ENCODE measurements at places on chromosomes 16 and 17.

DNA sequence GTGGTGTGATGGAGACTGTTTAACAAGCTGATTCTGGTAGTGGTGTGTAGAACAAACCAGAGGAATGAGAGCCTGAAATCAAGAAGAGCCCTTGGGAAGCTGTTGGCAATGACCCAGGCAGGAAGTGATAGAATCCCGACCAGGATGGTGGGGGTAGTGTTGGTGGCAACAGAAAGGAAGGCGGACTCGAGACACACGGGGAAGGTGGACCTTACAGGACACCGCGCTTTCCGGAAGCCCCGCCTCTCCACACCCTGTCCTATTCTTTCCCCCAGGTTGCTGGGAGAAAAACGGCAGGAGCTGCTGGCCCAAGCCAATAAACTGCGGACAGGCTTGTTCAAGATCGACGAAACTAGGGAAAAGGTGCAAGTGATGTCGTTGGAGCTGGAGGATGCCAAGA, 30.0 kb upstream of the KDM6B start:
- no peak for DNase-seq

DNA sequence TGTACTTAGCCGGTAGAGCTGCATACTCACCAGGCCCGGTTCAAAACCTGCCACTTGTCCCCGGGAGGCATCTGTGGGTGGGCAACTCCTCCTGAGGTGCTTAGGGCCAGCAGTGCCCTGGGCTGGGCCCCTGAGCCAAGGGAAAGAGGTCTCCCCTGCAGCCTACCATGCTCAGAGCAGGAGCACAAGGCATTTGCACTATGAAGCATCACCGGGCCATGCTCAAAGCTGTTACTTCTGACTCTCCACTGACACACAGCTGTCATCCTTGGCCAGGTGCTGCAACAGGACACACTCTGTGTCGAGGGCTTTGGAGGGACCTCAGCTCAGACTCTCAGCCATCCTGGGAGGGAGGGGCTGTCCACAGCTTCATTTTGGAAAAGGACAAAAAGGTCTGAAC, 37.2 kb downstream of the SLC38A8 start:
- no peak for DNase-seq

- no peak for DNase-seq
Measured at GRCh38 chr16:27721531-27722181, 171.7 kb downstream of the KATNIP start.

GRCh38 chr16:58306327-58306726, 11.5 kb upstream of the PRSS54 start:
- no peak for DNase-seq

GRCh38 chr16:71441348-71442050, 355 bp downstream of the TLE7 start:
- DNase-seq: no peak

- DNase-seq: no peak
Measured at GRCh38 chr16:7278636-7279035, 54.0 kb upstream of the RBFOX1 start.

DNA sequence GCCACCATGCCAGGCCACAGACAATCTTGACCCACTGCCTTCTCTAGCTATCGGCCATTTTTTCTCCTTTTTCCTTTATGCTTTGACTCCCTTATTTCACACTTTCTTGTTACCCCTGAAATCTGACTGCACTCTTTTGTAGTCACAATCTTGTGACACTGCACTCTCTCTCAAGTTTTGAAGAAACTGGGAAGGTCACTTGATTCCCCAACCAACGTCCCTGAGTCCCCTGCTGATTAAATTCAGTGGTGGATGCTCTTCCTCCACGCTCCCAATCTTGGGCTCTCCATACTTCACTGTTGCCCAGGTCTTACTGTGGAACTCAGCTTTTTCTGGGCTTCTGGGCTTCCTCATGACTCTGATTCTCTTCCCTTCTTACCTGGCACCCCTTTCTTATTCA, 33.9 kb downstream of the PECAM1 start:
- no peak for DNase-seq

DNA sequence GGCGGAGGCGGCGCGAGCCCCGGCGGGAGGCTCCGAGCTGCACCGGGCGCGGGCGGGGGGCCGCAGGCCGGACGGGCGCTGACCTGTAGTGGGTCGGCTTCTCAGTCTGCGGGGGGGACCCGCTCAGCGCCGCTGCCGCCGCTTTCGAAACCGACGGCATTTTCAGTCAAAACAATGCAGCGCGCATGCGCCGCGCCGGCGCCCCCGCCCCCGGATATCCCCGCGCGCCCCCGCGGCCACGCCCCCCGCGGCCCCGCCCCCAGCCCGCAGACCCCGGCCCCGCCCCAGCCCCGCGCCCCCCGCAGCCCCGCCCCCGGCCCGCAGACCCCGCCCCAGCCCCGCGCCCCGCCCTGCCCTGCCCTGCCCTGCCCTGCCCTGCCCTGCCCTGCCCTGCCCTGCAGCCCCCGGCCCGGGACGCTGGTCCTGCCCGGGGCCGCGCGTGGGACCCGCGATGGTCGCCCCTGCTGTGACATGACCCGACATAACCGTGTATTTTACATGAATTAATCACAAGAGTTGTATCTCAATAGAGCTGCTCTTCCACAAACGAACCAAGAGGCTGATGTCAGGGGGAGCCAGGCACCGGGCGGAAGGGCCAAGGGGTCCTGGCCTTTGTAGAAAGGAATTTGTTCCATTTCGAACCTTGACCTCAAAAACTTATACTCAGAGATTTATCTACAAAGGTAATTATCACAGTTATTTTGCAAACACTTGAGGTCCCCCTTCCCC, at the start of gene UNKL:
Gene UNKL, minus strand, starts transcription at position 173 of the 729 bp plus-strand sequence. Its CDS starts 13 bp downstream, at position 160.
- DNase-seq: no peak

GRCh38 chr17:82686366-82687324, 11.9 kb downstream of the RAB40B start:
- no peak for DNase-seq

GRCh38 chr16:2468725-2469398, 2.2 kb upstream of the NTN3 start:
- no peak for DNase-seq

GRCh38 chr16:87369796-87370719, 13.5 kb downstream of the FBXO31 start:
- no peak for DNase-seq

DNA sequence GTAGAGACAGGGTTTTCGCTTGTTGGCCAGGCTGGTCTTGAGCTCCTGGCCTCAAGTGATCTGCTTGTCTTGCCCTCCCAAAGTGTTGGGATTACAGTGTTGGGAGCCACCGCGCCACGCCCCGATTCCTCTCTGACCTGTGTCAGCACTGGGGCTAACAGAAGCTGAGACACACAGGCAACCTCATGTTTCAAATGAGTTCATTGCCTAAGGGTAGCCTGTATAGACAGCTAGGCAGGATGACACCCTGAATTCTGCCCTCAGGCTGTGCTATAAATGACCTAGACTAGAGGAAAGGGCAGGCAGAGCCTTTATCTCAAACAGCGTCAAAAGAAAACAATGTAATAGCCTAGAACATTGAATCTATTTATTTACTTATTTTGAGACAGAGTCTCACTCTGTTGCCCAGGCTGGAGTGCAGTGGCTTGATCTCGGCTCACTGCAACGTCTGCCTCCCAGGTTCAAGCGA, 2.3 kb upstream of the CDK3 start:
- DNase-seq: no peak

DNA sequence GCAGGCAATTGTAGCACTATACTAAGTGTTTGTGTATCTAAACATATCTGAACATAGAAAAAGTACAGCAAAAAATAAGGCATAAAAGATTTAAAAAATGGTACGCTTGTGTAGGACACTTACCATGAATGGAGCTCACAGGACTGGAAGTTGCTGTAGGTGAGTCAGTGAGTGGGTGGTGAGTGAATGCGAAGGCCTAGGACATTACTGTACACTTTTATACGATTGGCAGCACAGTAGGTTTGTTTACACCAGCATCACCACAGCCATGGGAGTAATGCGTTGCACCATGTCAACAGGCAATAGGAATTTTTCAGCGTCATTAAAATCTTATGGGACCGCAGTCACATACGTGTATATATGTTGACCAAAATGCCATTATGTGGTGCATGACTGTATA, 45.6 kb downstream of the DNAH9 start:
- no peak for DNase-seq

GRCh38 chr16:3514621-3515020, 13.8 kb downstream of the CLUAP1 start:
- DNase-seq: no peak

- DNase-seq: no peak
Measured at GRCh38 chr16:4114257-4115208, 1.7 kb downstream of the ADCY9 start.

DNA sequence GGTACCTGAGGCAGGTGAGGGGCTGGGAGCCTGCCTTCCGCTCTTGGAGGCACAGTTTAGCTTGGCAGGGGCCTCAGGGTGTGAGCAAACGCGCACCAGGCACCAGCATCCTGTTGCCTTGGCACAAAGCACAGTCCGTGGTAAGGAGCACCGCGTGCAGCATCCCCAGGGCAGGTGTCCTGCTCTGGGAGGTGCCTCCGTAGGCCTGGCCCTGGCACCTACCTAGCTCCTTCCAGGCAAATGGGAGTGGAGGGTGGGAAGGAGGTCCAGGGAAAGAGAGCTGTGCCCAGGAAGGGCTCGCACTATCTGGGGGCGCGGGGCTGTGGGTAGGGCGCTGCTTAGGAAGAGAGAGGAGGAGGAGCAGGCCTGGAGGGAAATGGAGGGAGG, 3.1 kb upstream of the GSE1 start:
- DNase-seq: no peak

Data from C1 segment of cervical spinal cord (tissue), 14 donors.